Activated naive CD4-positive, alpha-beta T cell treated with anti-CD3 and anti-CD28 coated beads for 36 hours (primary cell): ENCODE measurements at places on chromosomes 2 and 18. TPM values are rescaled to one million over a fixed set of nuclear protein-coding genes. Genes with fewer than 3 reads are reported as not detected.

YIPF4 gene
- 36.5 TPM for total RNA-seq

SIX3 gene
- total RNA-seq, result not detected

ZAP70 gene
- 167 TPM for total RNA-seq

CNTNAP5 gene
- total RNA-seq, result not detected

NCK2 gene
- 106 TPM for total RNA-seq

ECEL1 gene
- total RNA-seq, result 0.12 TPM

CFC1B gene
- total RNA-seq, result not detected

CMPK2 gene
- total RNA-seq, result 7.2 TPM

GALNT14 gene
- total RNA-seq, result 1.1 TPM

TGFA gene
- 0.33 TPM for total RNA-seq

COA5 gene
- total RNA-seq, result 34.4 TPM

PRSS56 gene
- total RNA-seq, result not detected

UGT1A3 gene
- total RNA-seq, result not detected

ALMS1 gene
- total RNA-seq, result 15.8 TPM

HTR2B gene
- not detected for total RNA-seq

COL5A2 gene
- 3.1 TPM for total RNA-seq

CNNM4 gene
- total RNA-seq, result 6.0 TPM

HJURP gene
- 129 TPM for total RNA-seq

TMEM178A gene
- total RNA-seq, result 0.55 TPM

PREPL gene
- 27.8 TPM for total RNA-seq

EHD3 gene
- 0.74 TPM for total RNA-seq

BOLL gene
- not detected for total RNA-seq

AMER3 gene
- total RNA-seq, result not detected

KRCC1 gene
- total RNA-seq, result 2.4 TPM

UGT1A8 gene
- not detected for total RNA-seq

PLCL1 gene
- 3.5 TPM for total RNA-seq

GAREM2 gene
- total RNA-seq, result 1.3 TPM

EVX2 gene
- total RNA-seq, result not detected

EPB41L3 gene
- 7.2 TPM for total RNA-seq

MLPH gene
- total RNA-seq, result not detected

APCDD1 gene
- not detected for total RNA-seq

MOCOS gene
- total RNA-seq, result not detected

ALPI gene
- not detected for total RNA-seq
